ENCODE measurements at places on chromosomes 12 and 14.

- peak; percentile 19 for DNase-seq
These were observed 3.6 kb upstream of the TPI1 start for GRCh38 chr12:6863586-6864321.

DNA sequence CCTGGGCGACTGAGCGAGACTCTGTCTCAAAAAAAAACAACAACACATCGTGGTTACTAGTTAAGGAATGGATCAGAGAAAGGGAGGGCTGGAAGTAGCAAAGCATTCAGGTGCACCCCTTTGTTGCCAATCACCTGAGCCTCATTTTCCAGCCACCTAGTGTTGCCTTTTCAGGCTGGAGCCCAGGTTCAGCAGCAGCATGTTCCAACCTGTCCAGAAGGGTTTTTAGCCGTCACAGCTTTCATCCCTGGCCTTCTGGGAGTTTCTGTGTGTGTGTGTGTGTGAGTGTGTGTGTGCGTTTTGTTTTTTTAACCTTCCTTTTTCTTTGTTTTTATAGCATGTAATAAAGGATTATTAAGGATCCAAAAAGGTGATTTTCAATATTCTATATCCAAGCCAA lies 121.1 kb upstream of the ATF1 start:
- DNase-seq = no peak

GRCh38 chr12:21502164-21502496 lies 541 bp downstream of the GOLT1B start:
- DNase-seq = peak; percentile 38

DNA sequence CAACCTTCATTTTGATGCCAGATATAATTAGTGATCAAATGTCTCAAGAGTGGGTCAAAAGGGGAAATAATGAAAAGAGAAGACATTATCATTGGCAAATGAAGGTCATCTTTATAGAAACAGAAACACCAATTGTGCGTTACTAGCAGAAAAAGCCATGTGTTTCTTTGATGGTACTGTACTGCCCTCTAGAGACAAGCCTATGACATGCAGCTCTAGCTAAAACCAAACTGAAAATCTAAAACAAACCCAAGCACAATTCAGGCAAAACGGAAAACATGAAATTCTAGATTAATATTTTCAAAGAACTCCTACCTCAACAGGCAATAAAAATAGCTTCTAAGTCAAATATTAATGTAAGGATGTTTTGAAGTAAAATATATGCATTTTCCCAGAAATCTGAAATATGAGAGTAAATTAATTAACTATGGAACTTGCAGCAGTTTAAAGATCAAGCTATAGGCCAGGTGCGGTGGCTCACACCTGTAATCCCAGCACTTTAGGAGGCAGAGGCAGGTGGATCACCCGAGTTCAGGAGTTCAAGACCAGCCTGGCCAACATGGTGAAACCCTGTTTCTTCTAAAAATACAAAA lies 115.4 kb downstream of the KLHL28 start:
- DNase-seq = peak; percentile 56

DNA sequence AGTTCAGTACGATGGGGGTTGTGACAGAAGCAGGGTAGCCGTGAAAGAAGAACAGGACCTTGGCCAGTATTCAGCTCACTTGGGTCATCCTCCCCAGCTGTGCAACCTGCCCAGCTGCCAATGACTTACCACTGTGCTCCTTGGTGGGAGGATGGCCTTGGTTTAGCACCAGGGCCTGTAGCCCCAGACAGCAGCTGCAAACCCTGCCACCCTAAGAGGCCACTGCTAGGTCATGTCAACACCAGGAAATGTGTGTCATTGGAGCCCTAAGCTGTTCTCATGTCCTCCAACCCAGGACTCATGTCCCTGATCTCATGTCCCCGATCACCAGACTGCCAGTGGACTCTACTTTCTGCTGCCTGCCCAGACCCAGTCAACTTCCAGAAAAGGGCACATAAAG lies 3.0 kb upstream of the CRACR2A start:
- no peak for DNase-seq

GRCh38 chr12:124458220-124458991 lies 109.0 kb downstream of the NCOR2 start:
- DNase-seq = no peak

- no peak for DNase-seq
These were observed 23.7 kb upstream of the HDAC7 start for GRCh38 chr12:47843226-47843980.

GRCh38 chr12:91577586-91578539 lies 395.2 kb upstream of the DCN start:
- peak; percentile 32 for DNase-seq

- DNase-seq = peak; percentile 67
These were observed 16.8 kb upstream of the MYL2 start for GRCh38 chr12:110937104-110937641.

Measured in AG08395 (cell line).